ENCODE measurements at places on chromosomes 4 and X. TPM values are rescaled to one million over a fixed set of nuclear protein-coding genes. Genes with fewer than 3 reads are reported as not detected.

The FAM47E gene
- total RNA-seq, result 4.3 TPM

The FRMPD4 gene
- 4.6 TPM for total RNA-seq

The TMEM150C gene
- 4.3 TPM for total RNA-seq

The FABP2 gene
- 2.9 TPM for total RNA-seq

The F11 gene
- total RNA-seq, result not detected

The TREX2 gene
- total RNA-seq, result 0.72 TPM

The SMIM10L2A gene
- total RNA-seq, result 6.5 TPM

The CHRDL1 gene
- 10.1 TPM for total RNA-seq

The SPANXB1 gene
- total RNA-seq, result not detected

The RPL39 gene
- 3,826 TPM for total RNA-seq

The GJB1 gene
- total RNA-seq, result not detected

The TLR2 gene
- 16.4 TPM for total RNA-seq

The CDKL2 gene
- total RNA-seq, result 1.2 TPM

The FRG2 gene
- not detected for total RNA-seq

The SORCS2 gene
- total RNA-seq, result 9.6 TPM

The XPNPEP2 gene
- total RNA-seq, result 0.24 TPM

The RHOXF2 gene
- 0.96 TPM for total RNA-seq

The LDB2 gene
- 12.0 TPM for total RNA-seq

The MAGED4B gene
- 20.5 TPM for total RNA-seq

The VCX2 gene
- total RNA-seq, result not detected

The KLB gene
- total RNA-seq, result 1.4 TPM

The IL13RA2 gene
- not detected for total RNA-seq

The QRFPR gene
- total RNA-seq, result not detected

The ATP2B3 gene
- total RNA-seq, result 0.48 TPM

The TNMD gene
- total RNA-seq, result 34.9 TPM

The UNC5C gene
- 4.6 TPM for total RNA-seq

The CC2D2A gene
- total RNA-seq, result 65.7 TPM

The TBC1D9 gene
- 38.5 TPM for total RNA-seq

The LPAR4 gene
- total RNA-seq, result 4.8 TPM

The CTAG1A gene
- not detected for total RNA-seq

The SPATA18 gene
- total RNA-seq, result 2.9 TPM

The ODAPH gene
- total RNA-seq, result 3.1 TPM

The FAM9C gene
- 3.9 TPM for total RNA-seq

The MAGEA12 gene
- total RNA-seq, result not detected

The BGN gene
- total RNA-seq, result 90.8 TPM

The C4orf51 gene
- 5.8 TPM for total RNA-seq

The RHOXF1 gene
- not detected for total RNA-seq

The UGT2B7 gene
- total RNA-seq, result 4.8 TPM

The XAGE2 gene
- not detected for total RNA-seq

The CT45A3 gene
- total RNA-seq, result 0.72 TPM

The SUPT20HL1 gene
- not detected for total RNA-seq

Measured in umbilical cord (tissue), 2 donors.